ENCODE measurements at places on chromosomes 6 and 20.

DNA sequence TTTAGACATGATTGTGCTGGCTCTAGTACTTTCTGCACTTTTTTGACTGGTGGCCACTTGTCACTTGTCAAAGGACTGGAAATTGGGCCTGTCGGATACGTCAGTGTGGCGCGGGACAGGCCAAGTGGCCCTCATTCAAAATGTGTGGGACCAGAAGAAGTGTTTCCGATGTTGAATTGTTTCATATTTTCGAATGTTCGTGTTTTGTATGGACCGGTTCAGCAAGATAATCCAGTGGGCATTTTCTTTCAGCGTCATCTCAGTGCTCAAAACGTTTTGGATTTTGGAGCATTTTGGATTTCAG, 3.5 kb downstream of the KIF25 start:
- DNase-seq = no peak

GRCh38 chr20:5331340-5331739, 14.6 kb upstream of the PROKR2 start:
- DNase-seq = no peak

DNA sequence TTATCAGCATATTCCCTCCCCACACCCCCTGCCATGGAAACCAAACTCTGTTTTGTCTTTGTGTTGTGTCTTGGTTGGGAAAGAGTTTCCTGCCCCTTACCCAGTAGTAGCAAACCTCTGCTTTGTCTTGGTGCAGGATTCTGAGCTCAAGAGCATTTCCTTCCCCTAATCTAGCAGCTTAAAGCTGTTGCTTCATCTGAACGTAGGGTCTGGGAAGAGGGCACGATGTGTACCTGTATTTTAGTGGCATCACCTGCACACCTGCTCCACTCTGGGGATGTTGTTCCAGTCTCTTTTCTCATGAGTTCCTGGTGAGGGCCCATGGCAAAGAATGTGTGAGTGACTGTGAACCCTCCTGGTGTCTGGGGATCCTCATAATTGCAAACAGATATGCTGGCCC, 164.7 kb downstream of the SCP2D1 start:
- DNase-seq = no peak

DNA sequence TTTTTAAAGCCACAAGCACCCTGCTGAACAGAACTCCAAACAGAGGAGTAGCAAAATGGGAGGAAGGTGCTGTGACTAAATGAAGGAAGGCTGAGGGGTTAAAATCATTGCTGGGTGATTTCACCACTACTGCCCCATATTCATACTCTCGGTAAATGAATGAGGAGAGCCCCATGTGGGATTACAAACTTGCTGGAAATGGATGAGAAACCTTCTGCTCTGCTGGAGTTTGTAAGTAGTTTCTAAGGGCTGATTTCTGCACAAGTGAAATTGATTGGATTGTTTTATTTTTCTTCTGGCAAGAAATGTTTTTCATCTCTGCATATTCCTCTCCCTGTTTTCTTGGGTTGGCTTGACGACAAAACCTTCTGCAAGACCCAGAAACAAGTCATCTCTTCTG, 533.5 kb upstream of the MMS22L start:
- DNase-seq = no peak

DNA sequence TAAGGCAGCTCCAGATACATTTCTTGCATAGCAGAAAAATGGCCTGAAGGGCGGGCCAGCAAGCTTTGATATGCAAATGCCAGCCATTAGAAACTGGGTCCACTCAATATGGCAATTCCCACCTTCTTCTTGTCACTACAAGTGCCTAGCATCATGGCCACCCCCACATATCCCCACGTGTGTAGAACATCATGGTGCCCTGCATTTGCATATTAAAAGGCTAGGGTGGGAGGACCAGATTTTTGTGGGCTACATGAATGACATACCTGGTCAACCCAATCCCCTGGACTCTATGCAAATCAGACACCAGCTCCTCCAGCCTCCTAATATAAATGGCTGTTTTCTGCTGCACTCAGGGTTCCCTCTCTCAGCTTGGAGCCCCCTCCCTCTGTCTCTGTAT, 31.7 kb downstream of the PLN start:
- no peak for DNase-seq

- DNase-seq = no peak
Measured at GRCh38 chr6:51618563-51618962, 468.9 kb downstream of the PKHD1 start.

GRCh38 chr6:138346302-138347195, 31.2 kb upstream of the SMIM28 start:
- no peak for DNase-seq

GRCh38 chr6:131061041-131061750, 1.8 kb downstream of the EPB41L2 start:
- no peak for DNase-seq

- DNase-seq = no peak
Measured at GRCh38 chr6:159830501-159831372, 30.7 kb downstream of the PNLDC1 start.

DNA sequence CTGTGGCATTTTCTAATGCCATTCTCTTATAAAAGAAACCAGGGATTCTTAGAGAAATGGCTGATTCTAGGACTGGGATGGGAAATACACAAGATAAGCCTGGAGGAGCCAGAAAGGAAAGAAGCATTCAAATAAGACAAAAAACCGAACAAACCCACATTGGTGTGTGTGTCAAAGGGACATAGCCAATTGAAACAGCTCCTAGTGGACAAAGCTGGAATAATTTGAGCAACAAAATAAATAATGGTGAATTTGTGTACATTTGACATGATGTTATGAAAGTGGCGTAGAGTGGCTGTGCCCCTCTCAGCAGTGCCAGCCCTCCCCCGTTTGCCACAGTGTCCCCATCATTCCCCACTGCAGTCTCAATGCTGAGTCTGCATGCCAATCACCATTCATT, 55.5 kb downstream of the B3GAT2 start:
- DNase-seq = no peak

DNA sequence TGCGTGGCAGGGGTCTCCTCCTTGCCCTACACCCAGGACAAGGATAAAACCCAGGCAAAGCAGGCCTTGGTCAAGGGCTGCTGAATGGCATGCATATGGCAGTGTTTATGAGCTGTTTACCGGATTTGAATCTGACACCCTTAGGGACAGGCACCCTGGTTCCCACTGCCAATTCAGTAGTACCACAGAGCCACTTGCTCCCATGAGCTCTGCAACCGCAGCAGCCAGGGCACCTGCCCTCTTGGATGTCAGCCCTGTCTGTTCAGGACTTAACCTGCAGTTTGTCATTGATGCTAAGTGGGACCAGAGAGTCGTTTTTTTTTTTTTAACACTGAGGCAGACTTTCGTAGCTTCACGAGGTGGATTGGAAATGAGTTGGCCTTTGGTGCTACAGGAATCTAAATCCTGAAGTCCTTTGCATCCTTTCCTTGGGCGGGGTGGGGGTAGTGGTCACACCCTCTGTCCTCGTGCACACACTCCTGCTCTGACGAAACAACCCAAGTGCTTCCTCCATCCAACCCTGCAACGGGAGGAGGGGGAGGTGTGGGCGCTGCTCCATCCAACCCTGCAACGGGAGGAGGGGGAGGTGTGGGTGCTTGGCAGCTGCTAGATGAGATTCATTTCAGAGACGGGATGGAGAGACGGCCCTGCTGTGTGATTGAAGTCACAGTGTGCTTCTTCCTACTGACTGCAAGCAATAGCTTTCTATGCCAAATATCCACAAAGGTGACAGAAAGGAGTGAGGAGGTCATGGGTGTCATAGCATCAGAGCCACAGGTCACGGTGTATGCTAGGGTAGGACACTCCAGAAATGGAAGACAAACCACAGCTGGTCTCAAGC, 166.5 kb downstream of the SMOC2 start:
- no peak for DNase-seq

GRCh38 chr20:4956200-4956810, 45.0 kb downstream of the SLC23A2 start:
- DNase-seq = peak; percentile 28

- no peak for DNase-seq
Measured at GRCh38 chr20:43837856-43838702, 76.6 kb upstream of the TOX2 start.

GRCh38 chr6:154901876-154902552, 93.1 kb upstream of the TIAM2 start:
- DNase-seq = peak; percentile 35
